ENCODE measurements at places on chromosomes 7 and 10. TPM values are rescaled to one million over a fixed set of nuclear protein-coding genes. Genes with fewer than 3 reads are reported as not detected.

GRCh38 chr7:112757337-112757736, 32.9 kb downstream of the TMEM168 start:
- no peaks in the 10 kb centered on the region for H3K27me3 ChIP-seq
- DNase-seq = no peak
- no peaks in the 10 kb centered on the region for H3K4me1 ChIP-seq
- H3K4me3 ChIP-seq = no peak overlapping the region
- H3K36me3 ChIP-seq = no peaks in the 10 kb centered on the region
- no peak overlapping the region for H3K27ac ChIP-seq

DNA sequence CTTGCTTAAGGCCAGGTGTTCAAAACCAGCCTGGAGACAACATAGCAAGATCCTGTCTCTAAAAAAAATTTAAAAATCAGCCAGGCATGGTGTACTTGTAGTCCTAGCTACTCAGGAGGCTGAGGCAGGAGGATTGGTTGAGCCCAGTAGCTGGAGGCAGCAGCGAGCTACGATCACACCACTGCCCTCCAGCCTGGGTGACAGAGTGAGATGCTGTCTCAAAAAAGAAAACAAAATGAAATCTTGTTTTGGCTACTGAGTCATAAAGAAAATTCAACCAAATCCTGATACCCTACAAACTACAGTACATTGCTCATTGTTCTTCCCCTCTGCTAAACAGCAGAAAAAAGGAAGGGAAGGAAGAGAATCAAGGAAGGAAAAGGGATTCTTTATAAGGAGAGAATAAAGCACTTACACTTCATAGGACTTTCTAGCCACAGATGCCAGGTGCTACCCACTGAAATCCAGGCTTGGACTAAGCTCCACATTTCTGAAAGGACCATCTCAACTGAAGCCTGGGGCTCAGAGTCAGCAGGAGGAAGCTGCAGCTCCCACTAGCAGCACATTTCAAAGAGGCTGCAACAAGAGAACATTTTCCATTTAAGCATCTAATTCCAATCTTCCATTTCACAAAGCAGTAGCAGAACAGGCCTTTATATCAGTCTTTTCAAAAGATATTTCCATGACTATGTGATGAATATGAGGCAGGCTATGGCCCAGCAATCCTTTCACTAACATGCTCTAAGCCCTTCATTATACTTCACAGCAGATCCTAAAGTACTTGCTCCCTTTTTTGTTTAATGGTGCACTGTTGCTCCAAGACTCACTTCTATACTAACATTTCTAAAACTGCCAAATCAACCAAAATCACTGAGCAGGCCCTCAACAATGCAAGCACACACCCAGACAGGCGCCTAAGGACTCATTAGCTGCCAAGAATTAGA, 13.5 kb downstream of the TNPO3 start:
- DNase-seq = no peak
- H3K4me1 ChIP-seq = peaks cover 17% of the 10 kb centered on the region
- no peak overlapping the region for H3K27ac ChIP-seq
- H3K4me3 ChIP-seq = no peak overlapping the region
- peaks cover 23% of the 10 kb centered on the region for H3K36me3 ChIP-seq

DNA sequence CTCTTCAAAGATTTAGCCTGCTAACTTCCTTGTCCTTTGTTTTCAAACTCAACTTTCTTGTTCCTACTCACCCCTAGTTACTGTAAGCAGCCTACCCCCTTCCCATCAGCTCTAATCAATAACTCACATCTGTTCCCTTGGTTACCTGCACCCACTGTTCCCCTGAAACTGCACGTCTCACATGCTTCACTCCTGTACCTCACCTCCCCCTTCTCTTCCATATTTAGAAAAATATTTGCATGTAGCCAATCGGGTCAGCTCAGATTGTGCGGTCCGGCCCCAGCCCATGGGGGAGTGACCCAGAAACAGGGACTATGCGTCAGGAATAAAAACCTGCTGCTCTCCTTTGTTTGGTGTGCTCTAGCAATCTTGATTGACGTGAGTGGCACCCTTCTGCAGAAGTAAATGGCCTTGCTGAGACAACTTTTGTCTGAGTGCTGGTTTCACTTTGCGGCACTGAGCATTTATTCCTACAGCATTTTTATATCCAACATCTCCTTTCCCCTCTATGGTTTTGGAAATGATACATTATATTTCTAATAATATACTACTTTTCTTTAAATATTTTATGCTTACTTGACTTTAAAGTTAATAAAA, 21.1 kb upstream of the FAM221A start:
- H3K27me3 ChIP-seq = no peaks in the 10 kb centered on the region
- no peaks in the 10 kb centered on the region for H3K4me1 ChIP-seq
- no peak for DNase-seq
- no peaks in the 10 kb centered on the region for H3K36me3 ChIP-seq

- H3K4me3 ChIP-seq = no peak overlapping the region
- H3K27ac ChIP-seq = no peak overlapping the region
- H3K4me1 ChIP-seq = no peaks in the 10 kb centered on the region
These were observed 61.3 kb downstream of the KIAA1549 start for GRCh38 chr7:138919911-138920310.

GRCh38 chr10:64558094-64558835, 1037.1 kb downstream of the REEP3 start:
- H3K36me3 ChIP-seq = no peaks in the 10 kb centered on the region
- no peak overlapping the region for H3K27ac ChIP-seq
- H3K4me1 ChIP-seq = no peaks in the 10 kb centered on the region
- no peak overlapping the region for H3K4me3 ChIP-seq

GRCh38 chr10:114046087-114046458, 2.4 kb downstream of the ADRB1 start:
- peaks cover 19% of the 10 kb centered on the region for H3K27me3 ChIP-seq
- H3K4me3 ChIP-seq = peak overlapping the region; percentile 55
- H3K36me3 ChIP-seq = no peaks in the 10 kb centered on the region
- H3K27ac ChIP-seq = peak overlapping the region; percentile 66

GRCh38 chr10:11533328-11533781, 78.1 kb downstream of the USP6NL start:
- H3K4me1 ChIP-seq = peaks cover 13% of the 10 kb centered on the region
- no peak overlapping the region for H3K4me3 ChIP-seq
- no peaks in the 10 kb centered on the region for H3K36me3 ChIP-seq
- H3K27ac ChIP-seq = no peak overlapping the region

DNA sequence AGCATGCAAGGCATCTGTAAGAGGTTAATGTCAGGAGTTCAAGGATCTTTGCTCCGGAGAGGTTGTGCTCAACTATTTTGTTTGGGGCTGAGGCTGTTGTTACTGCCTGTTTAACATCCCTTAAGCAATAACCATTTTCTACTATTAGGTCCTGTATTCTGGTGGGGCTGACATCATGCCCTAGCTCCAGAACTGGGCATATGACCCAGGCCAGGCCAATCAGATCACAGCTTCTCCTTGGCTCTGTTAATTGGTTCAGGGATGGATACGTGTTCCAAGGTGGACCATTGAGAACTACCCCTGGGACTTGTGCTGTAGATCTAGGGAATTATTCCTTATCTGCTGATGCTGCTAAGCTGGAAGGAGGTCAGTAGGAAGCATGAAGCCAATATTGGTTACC, 67.0 kb downstream of the SYPL1 start:
- H3K4me3 ChIP-seq = no peak overlapping the region
- H3K4me1 ChIP-seq = peaks cover 5% of the 10 kb centered on the region
- H3K27me3 ChIP-seq = no peaks in the 10 kb centered on the region
- H3K36me3 ChIP-seq = no peaks in the 10 kb centered on the region
- H3K27ac ChIP-seq = no peak overlapping the region

GRCh38 chr7:128800567-128800966, 8.8 kb downstream of the CCDC136 start:
- H3K27me3 ChIP-seq = no peaks in the 10 kb centered on the region
- H3K36me3 ChIP-seq = no peaks in the 10 kb centered on the region
- H3K4me1 ChIP-seq = no peaks in the 10 kb centered on the region
- DNase-seq = no peak
- H3K27ac ChIP-seq = no peak overlapping the region

- H3K27me3 ChIP-seq = no peaks in the 10 kb centered on the region
- DNase-seq = no peak
- no peaks in the 10 kb centered on the region for H3K36me3 ChIP-seq
- no peak overlapping the region for H3K27ac ChIP-seq
- no peaks in the 10 kb centered on the region for H3K4me1 ChIP-seq
- H3K4me3 ChIP-seq = no peak overlapping the region
These were observed 73.5 kb upstream of the DLX6 start for GRCh38 chr7:96931891-96932290.

GRCh38 chr10:111126077-111126476, 49.2 kb downstream of the ADRA2A start:
- H3K4me1 ChIP-seq = no peaks in the 10 kb centered on the region
- no peaks in the 10 kb centered on the region for H3K36me3 ChIP-seq
- H3K27ac ChIP-seq = no peak overlapping the region
- DNase-seq = no peak
- H3K27me3 ChIP-seq = no peaks in the 10 kb centered on the region
- no peak overlapping the region for H3K4me3 ChIP-seq

DNA sequence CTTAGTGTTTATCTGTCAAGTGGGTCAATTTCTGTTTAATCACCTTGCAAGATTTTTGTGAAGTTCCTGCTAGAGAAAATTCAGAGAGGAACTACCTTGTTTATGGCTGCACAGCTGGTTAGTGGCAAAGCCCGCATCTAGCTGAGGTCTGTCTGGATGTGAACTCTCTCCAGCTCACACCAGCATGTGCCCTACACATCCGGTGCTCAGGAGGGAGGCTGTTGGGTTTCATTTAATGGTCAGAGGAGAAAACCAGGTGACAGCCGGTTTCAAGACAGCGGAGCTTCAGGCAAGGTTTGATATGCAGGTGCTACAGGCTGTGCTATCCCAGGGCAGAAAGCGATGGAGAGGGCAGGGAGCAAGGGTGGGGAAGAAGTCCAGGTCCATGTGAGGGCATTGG, 351.1 kb downstream of the ACTR3B start:
- no peak for DNase-seq
- no peak overlapping the region for H3K27ac ChIP-seq
- H3K4me3 ChIP-seq = no peak overlapping the region
- H3K36me3 ChIP-seq = no peaks in the 10 kb centered on the region
- no peaks in the 10 kb centered on the region for H3K4me1 ChIP-seq
- H3K27me3 ChIP-seq = no peaks in the 10 kb centered on the region

Gene KBTBD2
- 44.7 TPM for total RNA-seq

Gene CHN2
- total RNA-seq = 14.4 TPM

Gene ANXA8L1
- total RNA-seq = 34.6 TPM

Gene C10orf53
- total RNA-seq = not detected

Gene C7orf25
- total RNA-seq = 7.4 TPM

Gene OLAH
- 0.93 TPM for total RNA-seq

Gene OR2F1
- total RNA-seq = not detected

Gene ANK3
- 91.1 TPM for total RNA-seq

Gene CLDN4
- 103 TPM for total RNA-seq

Gene COBL
- total RNA-seq = 29.2 TPM
